Testis (tissue), 5 donors: ENCODE measurements at places on chromosomes 2 and 18. TPM values are rescaled to one million over a fixed set of nuclear protein-coding genes. Genes with fewer than 3 reads are reported as not detected.
A peak's percentile ranks its signal among the peaks of the same experiment; 100 is the strongest.

- DNase-seq = peak; percentile 56
These were observed 157.2 kb downstream of the DDX1 start for GRCh38 chr2:15748736-15749323.

SULT1C3 gene
- not detected for total RNA-seq

IGFBP5 gene
- total RNA-seq = 308 TPM

- no peak for DNase-seq
These were observed 9.0 kb upstream of the SLC20A1 start for GRCh38 chr2:112636605-112637288.

DNA sequence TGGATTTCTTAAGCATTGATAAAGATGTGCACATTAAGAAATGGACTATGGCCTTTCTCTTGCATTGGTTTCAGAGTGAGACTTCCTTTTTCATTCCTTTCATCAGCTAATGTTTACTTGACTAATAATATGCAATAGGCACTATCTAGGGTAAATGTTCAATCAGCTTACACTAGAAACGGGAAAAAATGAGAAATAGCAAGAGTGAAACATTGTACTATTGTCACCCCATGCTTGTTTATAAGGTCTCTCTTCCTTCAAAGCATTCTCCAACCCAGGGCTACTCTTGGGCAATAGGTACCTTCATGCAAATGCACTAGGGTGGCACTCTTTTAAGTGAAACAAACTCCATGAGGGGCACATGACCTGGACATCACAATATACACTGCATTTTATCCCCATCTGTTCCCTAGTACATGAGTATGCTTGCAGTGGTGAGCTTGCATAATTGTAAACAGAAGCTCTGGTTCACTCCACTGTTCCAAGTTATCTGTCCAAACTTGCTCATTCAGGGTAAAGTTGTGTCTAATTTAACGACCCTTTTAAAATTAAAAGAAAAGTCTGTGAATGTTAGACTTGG, 402.3 kb downstream of the ERBB4 start:
- no peak for DNase-seq

DNA sequence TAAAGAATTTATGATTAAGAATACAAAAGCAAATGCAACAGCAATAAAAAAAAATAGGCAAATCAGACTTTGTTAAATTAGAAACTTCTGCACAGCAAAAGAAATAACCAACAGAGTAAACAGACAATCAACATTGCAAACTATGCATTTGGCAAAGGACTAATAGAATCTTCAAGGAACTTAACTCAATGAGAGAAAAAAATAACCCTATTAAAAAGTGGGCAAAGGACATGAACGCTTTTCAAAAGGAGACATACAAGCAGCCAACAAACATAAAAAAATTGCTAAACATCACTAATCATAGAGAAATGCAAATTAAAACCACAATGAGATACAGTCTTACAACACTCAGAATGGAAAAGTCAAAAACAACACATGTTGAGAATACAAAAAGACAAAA, 166.0 kb upstream of the DSEL start:
- no peak for DNase-seq

DNA sequence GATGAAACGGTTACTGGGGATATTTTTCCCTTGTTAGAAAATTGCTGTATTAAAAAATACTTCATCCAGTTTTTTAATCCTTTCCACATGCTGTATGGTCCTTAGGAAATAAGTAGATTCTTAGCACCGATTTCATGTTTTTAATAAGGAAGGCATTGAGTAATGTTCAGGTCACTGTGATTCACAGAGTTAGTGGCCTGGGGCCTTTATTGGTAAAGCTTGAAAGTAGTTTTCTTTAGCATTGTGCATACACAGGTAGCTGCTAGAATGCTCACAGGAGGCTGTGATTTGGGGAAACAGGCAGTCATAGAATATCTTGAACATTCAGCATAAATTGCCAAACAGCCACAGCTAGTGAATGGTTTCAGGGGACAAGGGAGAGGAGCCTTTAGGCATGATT, 79.8 kb downstream of the XRCC5 start:
- no peak for DNase-seq

GRCh38 chr2:177302552-177302951, 38.0 kb upstream of the NFE2L2 start:
- DNase-seq = no peak

- no peak for DNase-seq
These were observed 164.5 kb downstream of the NCK2 start for GRCh38 chr2:105909215-105909614.

DNA sequence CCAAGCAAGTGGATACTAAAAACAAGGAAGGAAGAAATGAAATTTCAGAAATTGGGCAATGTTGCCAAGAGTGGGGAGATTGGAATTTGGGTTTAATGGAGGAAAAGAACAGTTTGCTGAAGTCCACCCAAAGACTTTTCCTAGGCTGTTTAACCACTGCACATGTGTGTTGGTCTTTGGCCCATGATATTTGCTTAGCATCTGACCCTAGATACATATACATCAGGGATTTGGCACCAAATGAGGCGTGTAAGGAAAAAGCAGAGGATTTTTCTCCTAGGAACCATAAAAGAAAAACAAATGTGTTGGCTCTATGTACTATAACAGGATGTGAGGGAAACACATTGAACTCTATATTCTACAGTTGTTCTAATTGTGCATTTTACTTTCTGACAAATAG, 80.7 kb upstream of the CD28 start:
- DNase-seq = no peak

DNA sequence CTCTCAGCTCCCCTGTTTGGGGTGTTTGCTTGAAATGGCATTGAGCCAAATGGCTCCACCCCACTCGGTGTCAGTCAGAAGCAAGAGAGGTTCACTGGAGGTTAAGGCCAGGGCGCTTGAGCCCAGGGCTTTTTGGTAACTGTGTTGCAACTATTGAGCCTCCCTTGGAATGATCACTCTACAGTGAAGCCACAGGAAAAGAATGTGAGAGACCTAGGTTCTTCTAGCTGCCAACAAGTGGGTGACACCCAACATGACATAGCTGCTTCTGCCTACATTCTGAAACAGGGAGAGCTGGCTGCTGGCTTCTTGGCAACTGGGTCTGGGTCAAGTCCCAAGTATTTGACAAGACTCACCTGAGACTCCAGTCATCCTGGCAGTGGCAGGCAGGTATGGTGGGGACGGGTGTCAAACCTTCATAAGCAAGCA, 7.1 kb upstream of the GRHL1 start:
- DNase-seq = peak; percentile 64

ADCY3 gene
- total RNA-seq = 22.3 TPM

DNA sequence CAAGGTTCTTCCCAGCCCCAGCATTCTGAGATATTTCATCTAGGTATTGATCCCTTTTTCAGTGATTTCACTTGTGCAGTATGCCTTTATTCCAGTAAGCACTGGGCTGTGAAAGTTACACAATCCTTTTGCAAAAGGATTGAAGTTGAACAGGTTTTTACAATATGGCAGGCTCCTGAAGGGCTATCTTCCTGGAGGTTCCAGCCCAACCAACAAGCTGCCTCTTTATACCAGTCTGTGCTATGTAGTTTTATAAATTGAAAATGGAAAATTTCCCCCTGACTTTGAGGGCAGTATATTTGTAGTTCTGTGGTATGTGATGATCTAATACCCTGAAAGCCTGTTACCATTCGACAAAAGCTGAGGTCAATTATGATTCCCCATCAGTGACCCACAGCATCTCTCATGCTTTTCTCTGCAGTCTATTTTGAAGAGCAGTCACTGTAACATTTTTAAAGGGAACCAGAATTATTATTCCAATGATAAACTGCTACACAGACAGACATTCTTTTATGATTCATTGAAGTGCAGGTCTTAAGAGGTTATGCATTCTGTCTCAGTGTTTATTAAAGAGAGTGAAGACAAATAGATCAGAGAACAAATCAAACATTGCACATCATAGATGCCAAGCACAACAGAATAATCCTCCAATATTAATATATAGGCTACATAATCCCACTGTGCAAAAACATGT, 35.2 kb upstream of the STPG4 start:
- DNase-seq = no peak

DNA sequence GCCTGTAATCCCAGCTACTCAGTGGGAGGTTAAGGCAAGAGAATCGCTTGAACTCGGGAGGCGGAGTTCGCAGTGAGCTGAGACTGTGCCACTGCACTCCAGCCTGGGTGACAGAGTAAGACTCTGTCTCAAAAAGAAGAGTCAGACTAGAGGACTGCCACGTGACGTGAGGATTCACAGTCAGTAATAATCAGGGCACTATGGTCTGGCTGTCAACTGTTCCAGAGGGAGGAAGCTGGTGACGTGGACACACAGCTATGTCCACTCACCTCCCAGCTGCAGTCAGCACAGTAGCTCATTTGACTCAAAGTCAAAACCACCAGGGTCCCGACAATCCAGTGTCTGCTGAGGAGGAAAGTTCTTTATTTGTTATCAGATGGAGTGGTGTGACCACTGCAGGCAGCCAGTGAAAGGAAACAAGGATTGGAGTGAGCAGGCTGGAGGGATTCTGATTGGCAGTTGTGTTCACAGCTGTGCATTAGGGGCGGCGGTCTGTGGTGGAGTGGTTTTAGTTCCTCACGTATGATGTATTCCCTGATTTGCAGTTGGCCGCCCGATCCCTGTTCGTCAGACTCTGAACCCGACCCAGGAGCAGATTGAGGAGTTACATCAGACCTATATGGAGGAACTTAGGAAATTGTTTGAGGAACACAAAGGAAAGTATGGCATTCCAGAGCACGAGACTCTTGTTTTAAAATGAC, 37.9 kb downstream of the MOGAT1 start:
- peak; percentile 76 for DNase-seq

- no peak for DNase-seq
These were observed 106.5 kb upstream of the SCN1A start for GRCh38 chr2:166234112-166234846.

GRCh38 chr2:85255456-85255812, 72.4 kb downstream of the TGOLN2 start:
- DNase-seq = no peak

- DNase-seq = no peak
These were observed 41.3 kb downstream of the VPS54 start for GRCh38 chr2:63977904-63978303.

DNAH7 gene
- 27.1 TPM for total RNA-seq

RAD51AP2 gene
- 22.7 TPM for total RNA-seq

- DNase-seq = no peak
These were observed 11.5 kb upstream of the MBP start for GRCh38 chr18:77144046-77144445.

DNA sequence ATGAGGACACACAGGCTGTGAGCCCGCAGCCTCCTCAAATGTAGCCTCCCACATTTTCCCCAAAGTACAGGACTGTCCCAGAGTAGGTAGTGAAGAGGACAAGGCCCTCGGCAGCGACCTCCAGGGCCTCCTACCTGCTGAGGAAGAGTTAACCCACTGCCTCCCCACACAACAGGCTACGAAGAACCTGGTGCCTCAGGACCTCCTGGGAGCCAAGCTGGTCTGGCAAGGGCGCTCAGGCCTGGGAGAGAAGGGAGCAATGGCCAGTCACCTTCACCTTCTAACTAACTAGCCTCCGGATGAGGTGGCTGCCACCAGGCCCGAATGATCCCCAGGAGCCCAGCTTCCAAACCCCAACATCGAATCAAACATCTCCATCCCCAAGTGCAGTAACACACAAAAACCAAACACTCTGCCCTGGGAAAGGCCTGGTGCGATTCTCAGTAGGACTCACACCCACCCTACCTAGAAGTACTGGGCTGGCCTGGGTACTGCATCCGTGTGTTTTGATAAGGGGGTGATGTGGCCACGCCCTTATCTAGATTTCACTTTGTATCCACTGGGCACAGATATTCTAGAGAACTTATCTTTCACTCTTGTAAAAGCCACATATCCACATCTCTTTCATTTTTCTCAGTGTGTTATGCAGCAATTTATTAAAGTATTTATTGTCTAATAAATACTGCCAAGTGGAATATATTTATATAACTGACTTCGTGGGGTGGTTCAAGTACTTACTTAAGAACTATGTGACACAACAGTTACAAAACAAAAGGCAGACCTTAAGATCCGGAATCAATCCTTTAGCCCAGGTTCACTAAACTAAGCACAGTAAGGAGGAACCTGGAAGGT, 9.7 kb downstream of the ERFE start:
- no peak for DNase-seq

SERPINB5 gene
- 1.7 TPM for total RNA-seq

DNA sequence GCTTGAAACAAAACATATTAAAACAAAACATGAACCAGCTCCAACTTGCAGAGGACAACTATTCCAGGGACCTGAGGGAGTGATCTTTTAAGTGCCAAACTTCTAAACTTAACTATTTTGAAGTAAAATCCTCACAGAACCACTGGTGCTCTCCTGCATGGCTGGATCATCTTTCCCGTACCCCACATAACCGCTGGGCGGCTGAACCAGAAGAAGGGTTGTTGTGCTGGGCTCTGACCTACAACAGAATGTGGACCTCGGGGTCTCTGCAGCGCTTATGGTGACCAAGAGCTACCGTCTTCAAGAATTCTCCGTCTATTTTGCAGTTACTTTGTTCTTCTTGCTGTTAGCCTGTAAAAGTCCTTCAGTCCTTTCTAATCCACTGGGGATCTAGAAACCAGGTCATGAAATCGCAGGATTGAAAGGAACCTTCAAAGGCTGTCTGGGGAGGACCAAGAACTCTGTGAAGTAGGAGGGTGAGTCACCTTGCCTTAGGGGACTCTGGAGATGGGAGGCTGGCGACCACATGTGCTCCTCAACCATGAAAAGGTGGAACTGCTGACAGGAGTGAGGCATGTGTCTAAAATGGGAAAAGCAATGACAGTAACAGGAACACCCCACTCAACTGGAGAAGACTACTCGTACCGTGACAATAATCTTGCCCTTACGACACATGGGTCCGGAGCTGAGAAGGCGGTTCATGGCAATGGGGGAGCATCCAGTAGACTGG, 46.6 kb downstream of the HDLBP start:
- no peak for DNase-seq

CROCC2 gene
- 0.55 TPM for total RNA-seq

MALL gene
- 15.0 TPM for total RNA-seq

GRCh38 chr2:175734686-175735085, 267.4 kb downstream of the LNPK start:
- DNase-seq = no peak

GRCh38 chr2:191950132-191950874, 103.4 kb upstream of the CAVIN2 start:
- DNase-seq = no peak
